ENCODE measurements at places on chromosomes 2 and 18.

GRCh38 chr2:238912228-238912915, 64.5 kb downstream of the TWIST2 start:
- no peak for DNase-seq

DNA sequence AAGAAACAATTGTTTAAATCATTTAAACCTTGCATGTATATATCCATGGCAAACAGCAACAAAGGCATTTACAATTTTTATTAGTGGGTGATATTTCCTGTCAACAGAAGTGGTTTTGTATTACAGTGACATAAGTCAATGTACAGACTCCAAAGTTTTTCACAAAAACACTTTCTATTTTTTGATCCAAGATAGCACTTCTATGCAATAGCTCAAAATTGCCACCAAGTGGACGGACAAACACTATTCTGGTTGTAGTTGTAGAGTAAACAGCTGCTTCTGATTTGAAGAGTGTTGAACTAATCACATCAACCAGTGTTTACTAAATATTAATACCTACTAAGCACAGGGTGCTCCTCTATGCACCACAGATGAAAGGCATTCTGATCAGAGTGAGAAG, 421.4 kb downstream of the NCKAP5 start:
- no peak for DNase-seq

DNA sequence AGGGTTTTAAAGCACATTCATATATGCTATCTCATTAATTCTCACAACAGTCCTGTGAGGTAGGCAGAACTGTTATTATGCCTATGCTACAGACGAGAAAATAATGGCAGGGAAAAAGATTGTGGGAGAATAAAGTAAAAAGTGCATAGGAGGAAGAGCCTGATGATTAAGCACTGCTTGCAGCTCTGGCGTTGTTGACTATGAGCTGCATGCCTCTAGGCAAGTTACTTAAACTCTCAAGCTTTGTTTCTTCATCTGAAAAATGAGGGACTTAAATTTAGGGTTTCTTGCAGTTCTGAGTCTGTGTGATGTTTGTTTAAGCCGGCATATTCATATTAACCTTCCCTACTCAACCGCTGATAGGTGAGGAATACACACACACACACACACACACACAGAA, 51.6 kb upstream of the RAPH1 start:
- DNase-seq = no peak

GRCh38 chr2:162011706-162012564, 62.1 kb downstream of the DPP4 start:
- no peak for DNase-seq

- DNase-seq = no peak
These were observed 189.2 kb downstream of the NCK2 start for GRCh38 chr2:105933906-105934305.

DNA sequence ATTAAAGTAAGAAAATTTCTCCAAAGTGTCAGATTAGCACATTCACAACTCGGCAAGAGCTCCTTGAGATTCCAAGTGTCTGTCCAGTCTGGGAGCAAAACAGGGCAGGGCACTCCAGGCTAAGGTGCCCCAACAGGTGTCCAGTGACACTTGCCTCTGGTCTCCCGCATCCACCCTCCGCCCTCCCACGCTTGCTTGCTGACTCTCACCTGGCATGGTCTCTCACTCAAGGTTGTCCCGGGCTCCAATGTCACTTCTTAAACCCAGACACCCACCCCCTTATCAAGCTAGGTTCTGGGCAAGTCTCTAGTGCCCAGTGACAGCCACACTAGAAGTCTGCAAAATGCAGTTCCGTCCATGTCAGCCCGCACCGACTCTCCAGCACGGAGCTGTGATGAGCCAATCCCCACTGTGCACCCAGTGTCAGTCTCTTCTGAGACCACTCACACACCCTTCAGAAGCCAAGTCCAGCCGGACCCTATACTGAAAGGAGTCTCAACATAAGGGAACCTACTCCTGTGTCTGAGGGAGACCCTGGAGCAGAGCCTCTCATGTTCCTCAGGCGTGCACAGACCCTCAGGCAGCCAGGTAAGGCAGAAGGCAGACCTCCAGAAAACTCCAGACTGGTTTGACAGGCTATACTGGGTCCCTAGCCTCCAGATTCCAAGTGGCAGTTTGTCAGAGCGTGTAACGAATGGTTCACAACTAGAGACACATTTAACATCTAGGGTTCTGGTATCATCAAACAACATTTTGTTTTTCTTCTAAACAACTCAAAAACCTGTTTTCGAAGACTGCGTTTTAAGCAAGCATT, 45.6 kb downstream of the HDLBP start:
- DNase-seq = no peak

GRCh38 chr2:240479111-240479501, 43.6 kb downstream of the GPC1 start:
- no peak for DNase-seq

- DNase-seq = peak; percentile 14
These were observed 980 bp downstream of the OBSL1 start for GRCh38 chr2:219570194-219570923.

All from fibroblast of mammary gland (primary cell).